ENCODE measurements at places on chromosomes 1 and 21.

DNA sequence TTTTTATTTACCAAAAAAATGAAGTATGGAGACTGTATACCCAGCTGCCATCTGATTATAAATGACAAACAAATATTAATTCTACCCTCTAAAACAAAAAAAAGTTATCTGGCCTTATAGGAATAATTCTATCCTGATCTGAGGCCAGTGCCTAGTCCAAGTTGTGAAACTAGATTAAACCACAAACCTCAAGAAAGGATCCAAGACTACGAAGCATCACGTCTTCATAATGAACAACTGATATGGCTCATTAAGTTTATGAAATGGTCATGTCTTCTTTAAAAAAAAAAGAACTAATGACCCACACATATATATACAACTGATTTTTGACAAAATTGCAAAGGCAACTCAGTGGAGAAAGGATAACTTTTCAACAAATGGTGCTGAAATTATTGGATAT, 32.4 kb upstream of the CTTNBP2NL start:
- DNase-seq = no peak

DNA sequence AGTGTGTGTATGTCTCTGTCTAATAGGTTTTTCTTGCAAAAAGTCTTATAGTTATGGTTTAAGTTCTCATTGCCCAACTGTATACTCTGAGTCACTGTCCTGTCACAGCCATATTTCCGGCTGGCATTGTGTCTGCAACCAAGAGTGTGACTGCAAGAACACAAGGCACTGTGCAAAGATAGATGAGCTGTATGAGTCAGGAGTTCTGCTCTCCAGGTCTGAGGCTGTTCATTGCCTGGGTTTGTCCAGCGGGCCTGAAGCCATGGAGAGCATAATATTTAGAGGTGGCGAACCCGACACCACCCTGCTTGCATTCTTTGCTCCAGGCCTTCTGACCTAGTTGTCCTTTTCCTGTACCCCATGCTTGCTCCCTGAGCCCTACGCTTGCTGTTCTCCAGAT, 50.9 kb upstream of the CNIH3 start:
- no peak for DNase-seq

DNA sequence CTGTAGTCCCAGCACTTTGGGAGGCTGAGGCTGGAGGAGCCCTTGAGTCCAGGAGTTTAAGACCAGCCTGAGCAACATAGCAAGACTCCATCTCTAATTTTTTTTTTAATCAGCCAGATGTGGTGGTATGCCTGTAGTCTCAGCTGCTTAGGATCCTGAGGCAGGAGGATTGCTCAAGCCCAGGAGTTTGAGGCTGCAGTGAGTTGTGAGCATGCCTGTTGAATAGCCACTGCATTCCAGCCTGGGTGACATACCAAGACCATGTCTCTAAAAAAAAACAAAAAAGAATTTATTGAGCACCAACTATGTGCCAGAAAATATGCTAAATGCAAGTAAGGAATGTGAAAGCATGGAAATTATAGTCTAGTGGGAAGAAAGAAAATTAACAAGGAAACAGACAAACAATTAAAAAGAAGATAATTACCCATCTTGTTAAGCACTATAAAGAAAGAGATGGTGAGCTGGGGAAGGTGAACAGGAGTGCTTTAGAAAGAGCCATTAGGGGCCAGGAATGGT, 104.0 kb upstream of the ZNF678 start:
- DNase-seq = no peak

- DNase-seq = no peak
Measured at GRCh38 chr1:165342587-165342986, 13.9 kb downstream of the LMX1A start.

GRCh38 chr1:224526771-224527170, 89.3 kb upstream of the CNIH3 start:
- DNase-seq = no peak

Measured in stimulated activated CD4-positive, alpha-beta T cell treated with anti-CD3 and anti-CD28 coated beads, Interleukin-12 subunit alpha, Interleukin-12 subunit beta, amount 100 ng/mL, for 48 hours (primary cell).